ENCODE measurements at places on chromosomes 7 and 10.

GRCh38 chr10:71368176-71368575, 28.5 kb upstream of the CDH23 start:
- DNase-seq = no peak

- DNase-seq = no peak
Observed at GRCh38 chr7:47653550-47654411, 71.9 kb upstream of the TNS3 start.

DNA sequence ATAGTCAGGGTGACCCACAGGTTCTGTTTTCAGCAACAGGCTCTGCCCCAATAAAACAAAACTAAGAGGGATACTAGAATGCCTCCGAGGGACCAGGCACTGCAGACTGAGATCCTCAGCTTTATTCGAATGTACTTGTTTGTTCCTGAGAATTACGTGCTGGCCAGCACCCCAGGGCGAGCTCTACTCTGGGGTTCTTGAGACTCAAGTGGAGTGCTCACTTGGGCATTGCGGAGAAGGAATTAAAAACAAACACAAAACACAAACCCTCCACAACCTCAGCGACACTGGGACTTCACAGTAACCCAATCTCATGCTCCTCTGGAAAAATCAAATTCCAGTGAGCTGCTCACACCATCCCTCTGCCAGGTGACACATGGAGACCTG, 250.7 kb downstream of the TNS3 start:
- no peak for DNase-seq

- peak; percentile 55 for DNase-seq
Observed at GRCh38 chr10:77692782-77693181, 55.2 kb upstream of the KCNMA1 start.

DNA sequence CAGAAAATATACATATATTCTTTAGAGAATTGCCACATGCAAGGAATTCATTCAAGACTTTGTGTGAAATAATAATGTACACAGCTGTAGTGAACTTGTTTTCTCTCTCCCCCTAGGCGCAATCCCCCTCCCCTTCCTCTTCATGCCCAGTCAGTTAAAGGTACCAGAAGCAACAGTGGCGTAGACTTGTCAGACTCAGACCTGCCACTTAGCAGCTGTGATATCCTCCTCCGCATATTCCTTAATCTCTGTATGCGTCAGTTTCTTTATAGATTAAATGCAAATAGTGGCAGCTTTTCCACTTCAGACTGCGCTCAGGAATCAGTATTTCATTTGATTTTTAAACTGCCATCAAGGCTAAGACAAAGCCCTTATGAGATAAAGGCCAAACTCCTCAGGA, 364.0 kb downstream of the GFRA1 start:
- DNase-seq = no peak

- DNase-seq = no peak
Observed at GRCh38 chr7:16395121-16395520, 26.2 kb downstream of the CRPPA start.

DNA sequence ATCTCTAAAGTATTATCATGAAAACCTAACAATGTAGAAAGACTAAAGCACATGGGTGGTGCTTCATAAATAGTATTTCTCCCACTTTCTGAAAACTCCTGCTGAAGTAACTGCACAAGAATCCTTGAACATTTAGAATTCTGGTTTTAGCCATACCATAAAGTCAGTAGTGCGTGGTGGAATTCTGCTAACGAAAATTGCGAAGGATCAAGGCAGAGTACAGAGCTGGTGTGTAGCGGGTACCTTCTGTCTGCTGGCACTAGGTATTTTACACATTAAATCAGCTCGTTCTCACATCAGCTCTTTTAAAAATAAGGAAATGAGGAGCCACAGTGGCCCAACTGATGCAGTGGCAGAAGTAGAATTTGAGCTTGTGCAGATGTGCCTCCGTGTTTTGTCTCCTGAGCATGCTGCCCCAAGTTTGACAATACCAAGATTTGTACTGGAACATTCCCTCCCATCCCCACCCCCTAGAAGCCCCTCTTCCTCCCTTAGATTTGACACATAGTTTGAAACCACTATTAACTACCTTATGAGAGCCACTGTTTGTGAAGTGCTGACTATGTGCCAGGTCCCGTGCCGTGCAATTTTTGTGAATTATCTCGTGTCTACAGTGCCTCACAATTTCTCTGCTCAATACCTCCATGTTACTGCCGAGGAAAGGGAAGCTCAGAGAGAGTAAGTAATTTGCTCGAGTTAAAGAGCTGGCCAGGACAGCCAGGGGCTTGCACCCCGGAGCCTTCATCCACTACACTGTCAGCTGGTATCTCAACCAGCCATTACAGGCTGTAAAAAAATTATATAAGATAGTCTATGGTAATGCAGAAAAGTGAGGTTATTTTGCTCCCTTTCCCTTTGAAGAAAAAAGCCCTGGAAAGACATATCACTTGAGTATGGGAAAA, 66.9 kb downstream of the EGFR start:
- DNase-seq = no peak

- peak; percentile 10 for DNase-seq
Observed at GRCh38 chr7:135930565-135931461, 46.3 kb downstream of the MTPN start.
